ENCODE measurements at places on chromosomes 7 and 10.

- DNase-seq, result no peak
Measured at GRCh38 chr7:71613313-71613712, 481.4 kb downstream of the GALNT17 start.

DNA sequence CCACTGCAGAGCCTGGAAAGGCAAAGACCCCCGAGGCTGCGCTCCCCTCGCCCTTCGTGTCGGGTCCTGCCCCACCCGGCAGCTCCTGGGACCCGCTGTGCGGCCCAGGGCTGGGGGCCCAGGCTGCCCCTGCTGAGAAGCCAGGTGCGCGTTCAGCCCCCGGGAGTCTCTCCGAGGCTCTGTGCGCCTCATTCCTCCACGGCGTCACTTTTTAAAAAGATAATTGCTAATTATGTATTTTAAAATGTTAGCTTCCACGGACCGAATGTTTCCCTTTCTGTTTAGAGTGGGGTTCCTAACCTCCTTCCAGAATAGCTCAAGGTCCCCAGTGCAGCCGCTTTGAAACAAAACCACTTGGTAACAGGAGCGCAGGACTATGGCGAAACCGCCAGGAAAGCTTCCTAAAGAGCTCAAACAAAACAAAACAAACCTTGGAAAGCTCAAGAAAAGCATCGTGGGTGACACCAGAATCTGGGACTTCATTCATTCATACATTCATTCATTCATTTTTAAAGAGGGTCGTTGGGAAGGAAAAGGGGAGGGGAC, 45.6 kb downstream of the PDIA4 start:
- no peak for DNase-seq

- DNase-seq, result no peak
Measured at GRCh38 chr7:127673902-127674301, 21.9 kb downstream of the SND1 start.

- DNase-seq, result no peak
Measured at GRCh38 chr10:8350250-8350967, 295.9 kb downstream of the GATA3 start.

GRCh38 chr10:47288236-47288635, 11.8 kb upstream of the GDF10 start:
- no peak for DNase-seq

Data from GM06990 (cell line).